ENCODE measurements at places on chromosomes 16 and 17. TPM values are rescaled to one million over a fixed set of nuclear protein-coding genes. Genes with fewer than 3 reads are reported as not detected.

Gene SMIM5
- 25.7 TPM for total RNA-seq

DNA sequence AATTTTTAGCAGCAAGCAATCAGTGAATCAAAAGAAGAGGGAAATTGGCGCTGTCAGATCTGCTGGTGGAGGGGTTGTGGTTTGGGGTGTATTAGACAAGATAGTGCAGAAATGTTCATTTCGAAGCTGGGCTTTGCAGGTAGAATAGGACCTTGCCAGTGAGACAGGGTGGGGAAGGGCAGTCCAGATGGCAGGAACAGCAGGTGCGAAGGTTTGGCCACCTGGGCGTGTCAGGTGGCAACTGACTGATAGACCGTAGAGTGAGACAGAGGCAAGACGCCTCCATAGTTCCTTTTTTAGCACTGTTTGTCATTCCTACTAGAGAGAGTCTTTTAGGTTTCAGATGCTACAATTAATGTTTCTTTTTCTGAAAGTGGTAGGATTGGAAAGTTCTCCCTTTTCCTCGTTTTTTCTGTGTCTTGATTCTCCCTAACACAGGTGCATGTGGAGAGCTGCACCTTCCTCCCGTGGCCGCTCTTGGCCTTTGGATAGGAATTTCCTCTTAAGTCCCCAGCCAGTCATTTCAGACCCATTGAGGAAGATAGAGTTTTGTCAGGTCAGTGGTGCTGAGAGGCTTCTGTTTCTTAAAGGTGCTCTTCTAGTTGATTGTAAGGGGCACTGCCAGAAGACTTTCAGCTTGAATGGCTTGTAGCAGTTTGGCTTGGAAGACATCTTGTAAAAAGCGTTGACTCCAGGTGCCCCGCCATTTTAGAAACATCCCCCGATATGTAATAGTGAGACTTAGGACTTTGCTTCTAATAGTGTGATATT, 315.6 kb downstream of the SNX29 start:
- H3K27me3 ChIP-seq: no peaks in the 10 kb centered on the region
- no peak overlapping the region for H3K4me3 ChIP-seq
- H3K4me1 ChIP-seq: no peaks in the 10 kb centered on the region
- H3K36me3 ChIP-seq: no peaks in the 10 kb centered on the region

Gene KRTAP3-2
- total RNA-seq: not detected

- DNase-seq: no peak
- no peak overlapping the region for H3K4me3 ChIP-seq
- no peak overlapping the region for H3K27ac ChIP-seq
- H3K4me1 ChIP-seq: no peaks in the 10 kb centered on the region
- no peaks in the 10 kb centered on the region for H3K36me3 ChIP-seq
- no peaks in the 10 kb centered on the region for H3K27me3 ChIP-seq
Observed at GRCh38 chr17:74150428-74151025, 53.0 kb upstream of the RPL38 start.

GRCh38 chr17:5096731-5097100, 15.0 kb downstream of the ZNF232 start:
- no peaks in the 10 kb centered on the region for H3K36me3 ChIP-seq
- no peak overlapping the region for H3K27ac ChIP-seq
- peaks cover 7% of the 10 kb centered on the region for H3K27me3 ChIP-seq
- no peak for DNase-seq
- H3K4me3 ChIP-seq: peak overlapping the region; percentile 25

Gene CHMP1A
- total RNA-seq: 90.0 TPM

Gene XYLT1
- total RNA-seq: 14.9 TPM

- peak overlapping the region; percentile 45 for H3K27ac ChIP-seq
- no peak overlapping the region for H3K4me3 ChIP-seq
- DNase-seq: no peak
- H3K36me3 ChIP-seq: peaks cover 81% of the 10 kb centered on the region
- no peaks in the 10 kb centered on the region for H3K27me3 ChIP-seq
Observed at GRCh38 chr16:68257906-68258800, 6.2 kb upstream of the SLC7A6 start.

DNA sequence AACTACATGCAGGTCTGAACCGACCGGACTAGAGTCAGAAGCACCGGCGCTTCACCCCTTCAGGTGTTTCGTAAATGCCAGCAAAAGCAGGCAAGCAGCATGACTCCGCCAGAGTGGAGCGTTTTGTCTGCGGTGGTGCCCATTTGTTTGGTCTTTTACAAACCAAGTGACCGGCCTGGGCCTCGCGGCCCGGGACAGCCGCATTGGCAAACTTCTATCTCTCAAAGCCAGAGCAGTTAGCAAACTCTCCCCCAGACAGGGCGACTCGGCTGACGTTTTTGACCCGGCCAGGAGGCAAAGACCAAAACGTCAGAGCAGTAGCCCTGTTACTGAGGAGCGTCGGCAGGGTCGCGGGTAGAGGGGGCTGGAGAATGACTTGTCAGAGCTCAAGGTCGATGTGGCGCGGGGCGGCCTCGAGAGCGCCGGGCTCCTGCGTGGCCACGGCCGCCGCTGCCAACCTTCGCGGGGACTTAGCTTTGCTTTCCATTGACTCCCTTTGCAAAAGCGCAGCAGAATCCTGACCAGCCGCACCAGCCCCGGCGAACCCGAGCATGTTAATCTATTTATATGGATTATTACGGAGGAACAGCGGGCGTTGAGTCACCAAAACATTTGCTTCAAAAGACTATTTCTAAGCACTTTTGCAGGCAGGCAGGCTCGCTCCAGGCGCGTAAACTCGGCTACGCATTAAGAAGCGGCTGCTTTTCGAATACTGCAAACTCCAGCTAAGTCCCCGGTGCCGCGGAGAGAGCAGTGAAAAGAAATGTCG, 763 bp upstream of the SOX9 start:
- H3K36me3 ChIP-seq: no peaks in the 10 kb centered on the region
- no peaks in the 10 kb centered on the region for H3K4me1 ChIP-seq
- no peak for DNase-seq

GRCh38 chr17:31374503-31374902, 17.0 kb upstream of the RAB11FIP4 start:
- no peaks in the 10 kb centered on the region for H3K4me1 ChIP-seq
- no peaks in the 10 kb centered on the region for H3K27me3 ChIP-seq
- no peak for DNase-seq
- no peak overlapping the region for H3K4me3 ChIP-seq
- no peak overlapping the region for H3K27ac ChIP-seq

- no peak for DNase-seq
- H3K4me3 ChIP-seq: no peak overlapping the region
- no peaks in the 10 kb centered on the region for H3K27me3 ChIP-seq
- peaks cover 3% of the 10 kb centered on the region for H3K4me1 ChIP-seq
- no peaks in the 10 kb centered on the region for H3K36me3 ChIP-seq
Observed at GRCh38 chr16:68372381-68372720, 61.5 kb downstream of the PRMT7 start.

Gene EVI2B
- 9.9 TPM for total RNA-seq

Gene STAT5A
- total RNA-seq: 122 TPM

Gene CDR2
- total RNA-seq: 16.8 TPM

DNA sequence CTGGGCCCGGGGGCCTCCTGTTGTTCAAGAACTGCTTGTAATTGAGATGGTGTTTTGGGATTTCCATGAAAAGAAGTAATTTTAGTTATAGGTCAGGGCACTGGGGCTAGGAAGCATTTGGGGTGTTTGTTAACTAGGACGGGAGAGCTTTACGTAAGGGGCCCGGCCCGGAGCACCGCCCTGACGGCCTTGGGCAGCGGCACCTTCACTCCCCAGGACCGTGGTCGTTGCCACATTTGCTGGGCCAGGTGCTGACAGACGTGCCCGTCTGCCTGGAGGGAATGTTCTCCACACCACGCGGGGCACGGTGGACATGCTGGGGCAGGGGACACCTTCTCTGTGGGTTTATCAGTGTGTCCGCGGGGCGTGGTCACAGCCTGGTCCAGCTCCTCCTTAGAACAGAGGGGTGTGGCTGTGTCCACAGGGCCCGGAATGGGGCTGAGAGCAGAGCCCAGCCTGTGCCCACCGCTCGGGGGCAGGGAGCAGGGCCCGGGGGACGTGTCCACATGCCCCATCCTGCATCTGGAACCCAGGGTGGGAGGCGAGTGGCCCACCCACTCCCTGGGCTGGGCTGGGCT, 57.7 kb downstream of the BAIAP2 start:
- DNase-seq: no peak
- H3K27me3 ChIP-seq: no peaks in the 10 kb centered on the region
- peaks cover 50% of the 10 kb centered on the region for H3K4me1 ChIP-seq
- H3K27ac ChIP-seq: peak overlapping the region; percentile 76

Gene VMO1
- total RNA-seq: 6.0 TPM

Gene SLC13A2
- total RNA-seq: not detected

DNA sequence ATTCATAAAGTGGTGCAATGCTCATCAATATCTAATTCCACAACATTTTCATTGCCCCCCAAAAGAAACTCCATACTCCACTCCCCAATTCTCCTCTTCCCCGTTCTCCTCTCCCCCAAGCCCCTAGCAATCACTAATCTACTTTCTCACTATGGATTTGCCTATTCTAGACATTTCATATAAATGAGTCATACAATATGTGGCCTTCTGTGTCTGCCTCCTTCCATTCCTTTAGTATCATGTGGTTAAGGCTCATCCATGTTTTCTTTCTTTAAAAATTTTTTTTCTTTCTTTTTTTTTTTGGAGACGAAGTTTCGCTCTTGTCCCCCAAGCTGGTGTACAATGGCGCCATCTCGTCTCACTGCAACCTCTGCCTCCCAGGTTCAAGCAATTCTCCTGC, 56.3 kb upstream of the HAS3 start:
- H3K4me1 ChIP-seq: no peaks in the 10 kb centered on the region
- H3K27me3 ChIP-seq: no peaks in the 10 kb centered on the region
- no peak overlapping the region for H3K27ac ChIP-seq
- H3K36me3 ChIP-seq: no peaks in the 10 kb centered on the region
- DNase-seq: no peak
